ENCODE measurements at places on chromosomes 6 and 20. TPM values are rescaled to one million over a fixed set of nuclear protein-coding genes. Genes with fewer than 3 reads are reported as not detected.
A peak's percentile ranks its signal among the peaks of the same experiment; 100 is the strongest.

SEMG1 gene
- not detected for total RNA-seq

CPNE5 gene
- 6.9 TPM for total RNA-seq

WASF1 gene
- 10.2 TPM for total RNA-seq

GHRH gene
- not detected for total RNA-seq

EYS gene
- not detected for total RNA-seq

ANGPT4 gene
- not detected for total RNA-seq

ZNF311 gene
- 0.59 TPM for total RNA-seq

FAM83C gene
- not detected for total RNA-seq

ANKRD66 gene
- not detected for total RNA-seq

HLA-DQA2 gene
- not detected for total RNA-seq

VSX1 gene
- total RNA-seq, result not detected

TBX18 gene
- 25.9 TPM for total RNA-seq

DNA sequence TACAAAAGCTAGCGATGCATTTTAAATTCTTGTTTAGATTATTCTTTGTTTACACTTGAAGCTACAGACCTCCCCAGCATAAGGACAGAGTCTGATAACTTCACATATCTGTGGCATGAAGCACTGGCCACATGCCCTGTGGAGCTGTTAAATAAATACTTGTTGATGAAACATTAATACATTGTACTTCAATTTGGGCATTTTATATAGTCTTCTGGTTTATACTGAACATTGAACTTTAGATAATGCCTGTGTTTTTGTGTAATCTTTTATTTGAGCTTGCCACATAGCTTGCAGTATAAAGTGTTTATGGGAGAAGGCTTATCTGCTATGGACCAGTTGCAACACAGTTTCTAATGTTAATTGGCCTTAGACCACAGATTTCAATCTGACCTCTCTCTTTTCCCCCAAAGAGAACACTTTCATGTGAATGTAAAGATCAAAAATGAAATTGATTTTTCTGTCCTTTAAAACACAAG, 48.2 kb downstream of the FRK start:
- no peak for DNase-seq

GRCh38 chr6:64721865-64722264, 985.2 kb downstream of the EYS start:
- no peak for DNase-seq

- no peak for DNase-seq
These were observed 100.4 kb downstream of the JAG1 start for GRCh38 chr20:10573273-10573950.

DNA sequence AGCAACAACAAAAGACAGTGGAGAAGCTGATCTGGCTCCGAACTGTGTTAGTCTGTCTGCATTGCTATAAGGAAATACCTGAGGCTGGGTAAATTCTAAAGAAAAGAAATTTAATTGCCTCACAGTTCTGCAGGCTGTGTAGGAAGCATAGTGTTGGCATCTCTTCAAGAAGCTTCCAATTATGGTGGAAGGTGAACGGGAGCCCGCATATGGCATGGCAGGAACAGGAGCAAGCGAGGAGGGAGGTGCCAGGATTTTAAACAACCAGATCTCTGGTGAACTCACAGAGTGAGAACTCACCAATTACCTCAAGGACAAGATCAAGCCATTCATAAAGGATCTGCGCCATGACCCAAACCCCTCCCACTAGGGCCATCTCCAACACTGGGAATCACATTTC, 293.5 kb downstream of the SMOC2 start:
- DNase-seq, result no peak

- DNase-seq, result no peak
These were observed 17.3 kb upstream of the ATXN1 start for GRCh38 chr6:16778521-16778920.

- DNase-seq, result no peak
These were observed 259.3 kb upstream of the RIN2 start for GRCh38 chr20:19498756-19499155.

DNA sequence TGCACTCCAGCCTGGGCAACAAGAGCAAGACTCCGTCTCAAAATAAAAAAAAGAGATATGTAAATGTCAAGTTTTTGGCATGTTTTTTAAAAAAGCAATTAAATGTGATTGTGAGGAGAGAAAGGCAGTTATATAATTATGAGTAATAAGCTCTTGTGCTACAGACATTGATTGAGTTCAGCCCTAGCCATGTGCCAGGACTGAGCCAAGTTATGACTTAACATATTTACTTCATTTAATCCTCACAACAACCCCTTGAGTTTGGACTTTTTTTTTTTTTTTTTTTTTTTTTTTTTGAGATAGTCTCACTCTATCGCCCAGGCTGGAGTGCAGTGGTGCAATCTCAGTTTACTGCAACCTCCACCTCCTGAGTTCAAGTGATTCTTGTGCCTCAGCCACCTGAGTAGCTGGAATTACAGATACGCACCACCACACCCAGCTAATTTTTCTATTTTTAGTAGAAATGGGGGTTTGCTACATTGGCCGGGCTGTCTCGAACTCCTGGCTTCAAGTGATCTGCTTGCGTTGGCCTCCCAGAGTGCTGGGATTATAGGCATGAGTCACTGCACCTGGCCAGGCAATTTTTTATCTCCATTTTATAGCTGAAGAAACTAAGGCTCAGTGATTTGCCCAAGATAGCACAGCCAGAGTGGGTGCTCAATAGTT, 15.0 kb upstream of the CSE1L start:
- no peak for DNase-seq

GRCh38 chr6:167858086-167858591, 31.4 kb downstream of the AFDN start:
- DNase-seq, result no peak

DNA sequence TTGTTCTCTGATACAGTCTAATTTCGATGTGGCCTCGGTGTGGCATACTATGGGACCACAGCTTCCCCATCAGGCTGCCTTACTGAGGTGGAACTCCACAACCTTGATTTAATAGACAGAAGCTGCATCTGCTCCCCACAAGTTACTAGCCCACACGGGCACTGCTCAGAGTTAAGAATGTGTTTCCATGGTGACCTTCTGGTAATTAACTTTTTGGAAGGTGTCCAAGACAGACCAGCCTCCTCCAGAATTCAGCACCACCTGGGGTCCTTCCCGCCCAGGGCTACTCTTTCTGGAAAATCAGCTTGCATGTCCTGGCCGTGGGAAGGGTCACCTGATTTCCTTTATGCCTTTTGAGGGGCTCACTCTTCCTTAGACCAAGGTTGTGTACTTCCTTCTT, 48.7 kb upstream of the CDH4 start:
- no peak for DNase-seq

- no peak for DNase-seq
These were observed 512.6 kb upstream of the SLC35B3 start for GRCh38 chr6:8947900-8948299.

GRCh38 chr6:7107578-7108195, at the start of gene RREB1:
Gene RREB1 (plus strand): TSS chr6:7107961. CDS start chr6:7181912, 73,951 bp downstream.
- DNase-seq, result no peak

DNA sequence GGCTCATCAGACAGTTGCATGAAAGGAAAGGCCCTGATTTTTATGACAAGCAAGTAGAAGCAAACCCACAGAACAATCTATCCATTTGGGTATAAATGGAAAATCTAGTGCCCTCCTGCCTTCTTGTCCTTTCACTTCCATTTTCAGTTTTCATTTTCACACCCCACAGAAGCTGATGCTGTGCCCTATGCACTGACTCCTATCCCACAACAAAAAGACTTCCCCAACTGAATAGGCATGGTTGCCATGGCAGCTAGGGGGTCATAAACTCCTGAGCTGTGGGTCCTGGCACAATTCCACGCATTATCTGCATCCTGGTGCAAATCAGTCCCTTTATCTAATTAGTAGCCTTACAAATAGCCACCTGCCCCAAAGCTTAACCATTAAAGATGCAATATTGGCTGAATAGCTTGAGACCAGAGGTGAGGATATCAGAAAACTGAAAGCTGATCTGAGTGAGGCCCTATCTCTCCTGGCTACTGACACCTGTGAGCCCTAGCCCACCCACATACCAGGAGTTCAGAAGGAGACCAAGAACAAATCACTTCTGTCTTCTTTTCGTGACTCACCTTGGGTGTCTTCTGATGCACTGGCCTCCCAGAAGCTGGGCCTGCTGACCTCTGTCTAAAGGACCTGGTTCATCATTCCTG, 34.9 kb upstream of the HEY2 start:
- DNase-seq, result no peak

DNA sequence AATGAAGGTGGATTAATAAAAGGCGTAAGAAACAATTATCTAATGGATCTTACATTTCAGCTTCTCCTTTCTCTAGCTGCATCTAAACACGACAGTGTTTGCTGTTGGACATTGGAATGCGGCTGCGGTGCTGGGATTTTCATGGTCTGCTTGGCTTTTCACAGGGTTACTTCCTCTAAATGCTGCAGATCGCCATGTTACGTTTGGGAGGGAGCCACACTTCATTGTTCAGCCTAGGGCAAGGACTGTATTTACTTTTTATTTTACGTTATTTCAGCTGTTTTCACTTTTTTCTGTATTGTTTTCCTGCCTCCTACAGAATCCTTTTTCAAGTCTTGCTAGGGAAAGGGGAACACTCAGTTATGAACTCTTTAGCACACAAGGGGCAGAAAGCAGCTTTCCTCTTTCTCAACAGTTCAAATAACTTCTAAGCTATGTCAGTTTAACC, 97.9 kb upstream of the MTHFD1L start:
- peak; percentile 20 for DNase-seq

DNA sequence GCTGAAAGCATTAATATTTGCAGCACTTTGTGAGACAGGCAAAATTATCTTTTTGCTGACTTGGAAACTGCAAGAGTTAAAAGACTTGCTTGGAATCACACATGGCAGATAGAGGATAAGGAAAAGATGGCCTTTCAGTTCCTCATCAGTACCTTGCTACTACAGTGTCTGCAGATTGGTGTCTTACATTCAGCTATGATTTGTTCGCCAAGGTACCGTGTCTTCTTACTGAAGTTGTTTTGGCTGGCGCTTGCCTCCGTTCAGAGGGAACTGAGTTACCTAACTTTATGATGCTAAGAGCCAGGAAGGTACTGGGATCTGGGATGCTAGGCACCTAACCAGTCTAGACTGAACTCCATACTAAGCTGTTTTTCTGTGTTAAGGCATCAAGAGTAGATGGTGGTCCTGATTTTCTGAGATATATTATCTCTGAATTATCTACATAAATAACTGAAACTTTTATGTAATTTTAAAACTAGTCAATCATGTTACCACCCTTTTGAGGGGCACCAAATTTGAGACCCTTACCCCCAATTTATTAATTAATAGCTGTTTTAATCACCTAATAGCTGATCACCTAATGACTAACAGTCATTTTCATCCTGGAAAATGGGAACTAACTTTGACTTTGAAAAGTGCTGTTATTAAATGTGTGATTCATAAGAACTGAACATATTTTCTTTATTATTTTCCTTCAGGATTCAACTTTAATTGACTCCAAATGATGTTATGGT, 2.5 kb downstream of the WTAP start:
- DNase-seq, result no peak

- no peak for DNase-seq
These were observed 145.1 kb upstream of the PRDM1 start for GRCh38 chr6:105940990-105941389.

GRCh38 chr20:11445891-11446290, 471.8 kb upstream of the BTBD3 start:
- DNase-seq, result no peak

- no peak for DNase-seq
These were observed 9.5 kb upstream of the PARD6B start for GRCh38 chr20:50721881-50722281.

- peak; percentile 92 for DNase-seq
These were observed 179.3 kb downstream of the MTHFD1L start for GRCh38 chr6:151044465-151045441.

- DNase-seq, result peak; percentile 48
These were observed 8.8 kb upstream of the NDRG3 start for GRCh38 chr20:36754656-36755222.

- DNase-seq, result no peak
These were observed 131.0 kb downstream of the GPX5 start for GRCh38 chr6:28656715-28657114.

DNA sequence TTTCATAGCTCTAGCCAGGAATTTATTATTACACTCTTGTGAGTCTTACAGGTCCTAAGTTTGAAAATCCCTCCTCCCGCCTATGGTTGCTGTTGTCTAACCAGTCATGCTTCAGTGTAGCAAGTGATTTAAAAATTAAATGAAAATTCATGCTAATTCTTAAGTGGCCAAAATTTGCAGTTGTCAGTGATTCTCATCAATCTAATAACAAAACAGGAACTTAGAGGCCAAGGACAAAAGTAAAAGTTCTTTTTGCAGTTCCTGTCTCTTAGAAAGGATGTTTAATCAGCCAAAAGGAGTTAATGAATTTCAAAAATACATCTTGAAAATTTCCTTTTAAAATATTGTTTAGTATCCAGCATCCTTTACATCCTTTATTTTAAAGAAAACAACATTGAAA, 36.3 kb downstream of the VTA1 start:
- no peak for DNase-seq

GRCh38 chr6:166618251-166618650, 8.8 kb downstream of the RPS6KA2 start:
- no peak for DNase-seq

GRCh38 chr20:57199656-57200405, 66.6 kb downstream of the BMP7 start:
- DNase-seq, result no peak

DNA sequence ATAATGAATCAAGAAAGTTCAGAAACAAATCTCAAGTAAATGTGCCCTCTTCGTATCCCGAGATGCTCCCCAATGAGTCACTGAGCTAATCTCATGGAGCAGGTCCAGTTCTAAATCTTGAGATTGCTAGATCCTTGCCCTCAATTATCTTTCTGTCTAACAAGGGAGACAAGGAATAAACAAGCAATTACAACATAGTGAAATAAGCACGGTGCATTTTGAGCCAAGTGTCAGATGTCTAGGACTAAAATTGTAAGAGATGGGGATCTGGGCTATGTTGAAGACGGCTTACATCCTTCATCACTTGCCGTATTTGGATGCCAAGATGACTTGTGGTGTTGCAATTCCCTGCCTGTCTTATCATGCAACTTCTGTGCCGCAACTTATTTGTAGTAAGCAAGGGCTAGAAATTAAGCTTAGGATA, 56.5 kb upstream of the ADGRF1 start:
- DNase-seq, result no peak

DNA sequence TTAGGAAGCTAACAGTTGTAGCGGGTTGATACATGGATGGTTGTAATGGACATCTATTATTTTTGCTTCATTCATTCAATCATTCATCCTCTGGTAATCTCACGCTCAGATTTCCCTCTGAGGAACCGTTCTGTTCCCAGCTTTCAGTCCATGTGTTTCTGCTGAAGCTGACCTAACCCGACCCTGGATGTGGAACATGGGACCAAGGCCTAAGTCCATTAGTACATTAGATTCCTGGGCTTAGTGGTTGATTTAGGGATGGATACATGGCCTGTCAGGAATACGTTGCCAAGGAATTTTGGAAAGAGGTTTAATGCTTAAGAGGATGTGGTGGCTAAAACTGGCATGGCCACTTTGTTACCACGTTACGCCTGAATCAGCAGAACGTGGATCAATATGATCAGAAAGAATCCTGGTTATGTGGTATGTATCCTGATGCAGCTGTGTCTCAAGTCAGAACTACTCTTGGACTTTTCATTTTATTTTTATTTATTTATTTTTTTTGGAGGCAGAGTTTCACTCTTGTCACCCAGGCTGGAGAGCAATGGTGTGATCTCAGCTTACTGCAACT, 4.1 kb upstream of the DHX35 start:
- no peak for DNase-seq

Data from pulmonary artery endothelial cell (primary cell).